Stimulated activated CD4-positive, alpha-beta T cell treated with anti-CD3 and anti-CD28 coated beads, Interleukin-1b, Interleukin-23, amount 100 ng/mL, for 48 hours (primary cell): ENCODE measurements at places on chromosomes 5 and 9.

GRCh38 chr9:114804505-114804904 is 1.3 kb downstream of the TNFSF15 start:
- DNase-seq: no peak

DNA sequence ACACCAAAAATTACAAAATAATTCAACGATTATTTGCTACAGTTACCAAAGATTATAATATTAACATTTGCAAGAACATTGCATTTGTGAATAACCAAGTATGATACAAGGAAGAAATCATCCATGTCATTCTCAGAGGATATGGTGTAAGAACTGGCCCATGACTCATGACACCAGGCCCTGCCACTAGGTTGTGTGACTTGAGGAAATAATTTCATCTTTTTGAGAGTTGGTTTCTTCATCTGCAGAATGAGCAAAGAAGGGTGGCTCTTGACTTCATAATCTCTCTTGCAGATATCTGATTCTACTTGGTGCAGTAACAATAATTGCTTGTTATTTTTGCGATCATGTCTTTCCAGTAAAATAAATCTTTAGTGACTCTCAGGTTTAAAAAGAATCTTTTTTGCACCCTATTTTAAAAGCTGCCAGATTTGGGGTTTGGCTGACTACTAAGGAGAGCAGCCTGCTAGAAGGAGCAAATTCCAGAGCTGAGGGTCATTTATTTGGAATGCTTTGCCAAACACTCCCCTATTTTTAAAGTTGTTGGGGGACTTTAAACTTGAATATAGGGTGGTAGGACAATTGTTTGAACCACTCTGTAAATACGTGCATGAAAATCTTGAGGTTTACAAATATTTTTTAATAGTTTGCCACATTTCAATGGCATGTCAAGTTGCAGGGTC is 23.5 kb downstream of the ITGA1 start:
- peak; percentile 13 for DNase-seq

DNA sequence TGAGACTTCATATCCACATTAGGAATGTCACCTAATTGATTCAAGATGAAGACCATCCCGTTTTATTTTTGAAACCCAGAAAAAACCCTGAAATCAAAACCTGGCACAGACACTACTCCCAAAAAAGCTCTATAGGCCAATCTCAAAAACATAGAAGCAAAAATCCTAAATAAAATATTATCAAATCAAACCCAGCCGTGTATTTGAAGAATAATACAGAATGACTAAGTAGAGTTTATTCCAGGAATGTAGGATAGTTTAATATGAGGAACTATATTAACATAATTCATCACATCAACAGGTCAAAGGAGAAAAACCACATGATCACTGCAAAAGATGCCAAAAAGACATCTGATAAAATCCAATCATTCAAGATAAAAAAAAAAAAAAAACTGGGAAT is 167.1 kb downstream of the ACTL7B start:
- DNase-seq: no peak

DNA sequence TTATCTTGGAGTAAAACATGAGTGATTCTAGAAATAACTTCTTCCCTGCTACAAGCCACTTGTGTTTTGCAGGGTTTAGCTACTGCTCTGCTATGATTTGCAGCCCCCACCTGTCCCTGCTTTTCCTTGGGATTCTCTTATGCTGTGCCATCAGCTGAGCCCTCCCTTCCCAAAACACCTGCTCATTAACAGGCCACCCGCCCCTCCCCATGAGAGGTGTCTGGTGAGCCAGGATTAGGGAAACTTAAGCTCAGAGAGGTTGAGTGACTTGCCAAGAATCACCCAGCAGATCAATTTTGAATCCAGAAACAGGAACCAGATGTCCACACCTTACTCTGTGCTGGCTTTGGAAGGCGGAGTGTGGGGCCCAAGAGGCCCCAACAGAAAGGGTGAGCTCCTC is 111.7 kb upstream of the CXCL14 start:
- no peak for DNase-seq

GRCh38 chr9:98455256-98456155 is 200.1 kb upstream of the TBC1D2 start:
- DNase-seq: peak; percentile 4

- no peak for DNase-seq
Measured at GRCh38 chr5:134577022-134577795, 51.7 kb downstream of the JADE2 start.

DNA sequence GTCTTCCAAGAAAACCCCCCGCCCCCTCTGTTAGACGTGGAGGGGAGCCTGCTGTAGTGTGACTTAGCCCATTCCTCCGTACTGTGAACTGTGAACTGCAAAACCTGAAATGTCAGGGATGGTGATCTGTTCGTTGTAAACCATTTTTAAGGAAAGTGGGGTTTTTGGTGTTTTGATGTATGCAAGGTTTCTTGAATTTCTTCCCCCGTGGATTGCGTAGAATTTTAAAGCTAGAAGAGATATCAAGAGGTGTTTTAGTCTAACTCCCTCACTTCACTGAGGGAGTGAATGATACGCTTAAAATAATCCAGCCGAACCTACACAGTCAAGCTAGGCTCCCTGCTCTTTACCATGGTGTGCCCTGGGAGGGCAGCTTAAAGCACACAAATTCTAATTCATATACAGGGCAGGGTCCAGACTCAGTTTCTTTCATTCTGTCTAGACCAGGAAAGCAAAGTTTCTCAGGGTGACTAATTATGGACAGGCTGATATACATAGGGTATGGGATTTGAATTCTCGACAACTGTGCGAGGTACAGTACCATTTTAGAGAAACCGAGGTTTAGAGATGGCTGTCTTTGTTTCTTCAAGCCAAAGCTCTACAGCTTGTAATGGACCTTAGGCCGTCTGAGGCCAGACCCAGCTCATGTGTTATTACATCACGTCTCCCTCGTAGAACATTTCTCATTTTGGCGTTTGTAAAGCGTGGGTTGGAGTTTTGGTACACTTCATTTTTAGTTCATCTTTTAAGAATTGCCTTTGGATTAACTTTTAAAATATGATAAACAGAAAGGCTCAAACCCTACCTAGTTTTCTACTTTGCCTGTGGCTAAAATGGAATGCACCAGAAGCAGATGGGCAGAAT is 2.7 kb downstream of the PTGER4 start:
- no peak for DNase-seq

GRCh38 chr5:174381241-174381640 is 335.7 kb downstream of the NSG2 start:
- no peak for DNase-seq

DNA sequence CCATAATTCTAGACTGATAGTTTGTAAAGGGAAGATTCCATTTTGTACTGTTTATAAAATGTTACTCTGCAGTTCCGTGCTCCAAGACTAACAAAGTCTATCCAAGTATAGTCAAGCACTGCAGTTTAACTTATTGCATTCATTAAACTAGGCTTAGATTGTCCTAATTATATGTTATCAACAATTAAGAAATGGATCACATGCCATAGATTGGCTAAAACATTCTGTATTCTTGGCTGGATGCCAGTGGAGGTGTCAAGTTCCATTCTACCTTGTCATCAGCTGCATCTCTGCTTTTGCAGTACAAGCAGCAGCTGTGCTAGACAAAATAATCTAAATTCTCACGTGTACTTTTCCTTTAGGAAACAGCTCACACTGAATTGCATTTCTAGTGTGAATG is 69.4 kb upstream of the MEF2C start:
- DNase-seq: no peak

GRCh38 chr5:16554110-16554509 is 62.7 kb downstream of the RETREG1 start:
- DNase-seq: no peak

DNA sequence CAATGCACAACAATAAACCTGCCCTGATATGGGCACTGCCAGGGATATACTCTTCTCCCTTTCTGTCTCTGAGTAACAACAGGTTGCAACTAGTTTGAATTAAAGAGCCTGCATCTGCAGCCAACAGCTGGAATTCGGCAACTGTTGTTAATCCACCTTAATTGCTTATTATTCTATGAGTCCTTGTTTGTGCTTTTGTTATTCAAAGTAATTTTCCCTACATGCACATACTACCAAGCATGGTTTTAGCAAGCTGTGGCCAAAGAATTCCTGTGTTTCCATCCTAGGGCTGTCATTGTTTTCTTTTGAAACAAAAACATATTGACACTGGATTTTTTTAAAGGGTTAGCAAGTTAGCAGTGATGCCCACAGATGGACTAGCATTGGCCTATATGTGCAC is 171.5 kb downstream of the EFNA5 start:
- DNase-seq: no peak

GRCh38 chr9:136499935-136500910 is 17.4 kb upstream of the SEC16A start:
- no peak for DNase-seq
